ENCODE measurements at places on chromosomes 16 and 17.

GRCh38 chr16:70736465-70737376 lies 50.9 kb upstream of the MTSS2 start:
- DNase-seq: no peak

GRCh38 chr17:12739500-12739899 lies 49.8 kb upstream of the ARHGAP44 start:
- DNase-seq: no peak

GRCh38 chr17:47816947-47817346 lies 4.6 kb downstream of the OSBPL7 start:
- DNase-seq: no peak

GRCh38 chr17:15511142-15511541 lies 43.7 kb upstream of the CDRT4 start:
- DNase-seq: no peak

- no peak for DNase-seq
Measured at GRCh38 chr17:51164911-51165679, 1.1 kb upstream of the NME2 start.

GRCh38 chr17:58269557-58270291 lies 11.0 kb downstream of the MPO start:
- no peak for DNase-seq

DNA sequence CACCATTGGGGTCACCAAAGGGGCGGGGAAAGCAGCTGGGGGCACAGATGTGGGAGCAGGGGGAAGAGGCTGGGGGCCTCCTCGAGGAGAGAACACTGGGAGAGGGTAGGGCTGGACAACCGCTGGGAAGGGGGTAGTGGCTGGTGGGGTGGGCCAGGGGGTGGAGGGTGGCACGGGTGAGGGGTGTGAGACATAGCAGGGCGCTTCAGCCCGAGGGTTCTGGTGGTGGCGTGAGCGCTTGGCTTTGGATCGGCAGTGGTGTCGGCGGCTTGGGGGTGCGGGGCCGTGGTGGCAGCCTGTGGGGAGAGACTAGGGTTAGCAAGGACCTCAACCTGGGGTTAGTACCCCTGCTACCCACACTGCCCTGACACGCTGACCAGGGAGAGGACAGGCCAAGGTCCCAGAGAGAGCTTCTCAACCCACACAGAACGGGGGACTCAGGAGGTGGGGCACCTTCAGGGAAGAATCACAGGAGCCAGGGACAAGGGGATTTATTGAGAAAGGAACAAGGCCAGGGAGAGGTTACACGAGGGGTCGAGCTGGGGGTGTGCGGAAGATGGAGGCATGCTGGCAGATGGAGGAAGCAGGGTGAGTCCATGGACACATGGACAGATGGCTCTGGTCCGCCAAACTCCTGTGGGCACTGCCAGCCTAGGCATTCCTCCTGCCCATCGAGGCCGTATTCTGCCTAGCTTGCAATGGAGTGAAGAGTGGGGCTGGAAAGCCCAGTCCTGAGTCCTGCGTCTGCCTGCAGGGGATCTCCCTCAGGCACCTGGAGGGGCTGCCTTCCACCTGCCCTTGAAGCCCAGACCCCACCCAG lies 8.4 kb downstream of the PER1 start:
- DNase-seq: peak; percentile 24

GRCh38 chr17:70493277-70493874 lies 324.0 kb downstream of the KCNJ2 start:
- DNase-seq: no peak

DNA sequence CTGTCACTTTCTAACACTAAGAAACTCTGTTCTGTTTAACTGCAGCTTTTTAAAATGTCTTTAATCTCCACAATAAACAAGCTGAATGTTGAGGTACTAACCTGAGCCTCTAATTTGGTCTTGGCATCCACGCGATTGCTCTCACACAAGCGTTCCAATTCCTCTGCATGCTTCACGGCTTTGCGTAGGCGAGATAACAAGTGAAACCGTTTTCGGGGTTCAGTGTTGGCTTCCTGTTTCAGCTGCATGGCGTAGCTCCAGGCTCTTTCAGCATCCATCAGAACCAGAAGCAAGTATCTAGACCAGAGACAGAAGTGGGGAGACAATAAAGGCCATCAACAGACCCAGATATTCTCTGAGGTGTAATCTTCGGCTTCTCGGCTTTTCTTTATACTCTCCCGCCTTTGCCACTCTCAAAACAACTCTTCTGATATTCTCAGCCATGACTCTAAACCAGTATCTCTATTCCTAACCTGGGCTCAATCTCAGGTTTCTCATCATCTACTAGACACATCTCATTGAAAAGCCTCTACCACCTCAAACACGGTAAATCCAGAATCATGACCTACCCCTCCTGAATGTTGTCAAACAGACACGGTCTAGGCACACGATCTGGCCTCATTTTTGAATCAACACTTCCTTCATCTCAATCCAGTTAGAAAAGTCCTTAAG lies 8.3 kb downstream of the SRP68 start:
- peak; percentile 61 for DNase-seq

- no peak for DNase-seq
Measured at GRCh38 chr17:29158096-29158487, 22.1 kb downstream of the MYO18A start.

- DNase-seq: no peak
Measured at GRCh38 chr17:44932096-44932786, 15.3 kb downstream of the KIF18B start.

DNA sequence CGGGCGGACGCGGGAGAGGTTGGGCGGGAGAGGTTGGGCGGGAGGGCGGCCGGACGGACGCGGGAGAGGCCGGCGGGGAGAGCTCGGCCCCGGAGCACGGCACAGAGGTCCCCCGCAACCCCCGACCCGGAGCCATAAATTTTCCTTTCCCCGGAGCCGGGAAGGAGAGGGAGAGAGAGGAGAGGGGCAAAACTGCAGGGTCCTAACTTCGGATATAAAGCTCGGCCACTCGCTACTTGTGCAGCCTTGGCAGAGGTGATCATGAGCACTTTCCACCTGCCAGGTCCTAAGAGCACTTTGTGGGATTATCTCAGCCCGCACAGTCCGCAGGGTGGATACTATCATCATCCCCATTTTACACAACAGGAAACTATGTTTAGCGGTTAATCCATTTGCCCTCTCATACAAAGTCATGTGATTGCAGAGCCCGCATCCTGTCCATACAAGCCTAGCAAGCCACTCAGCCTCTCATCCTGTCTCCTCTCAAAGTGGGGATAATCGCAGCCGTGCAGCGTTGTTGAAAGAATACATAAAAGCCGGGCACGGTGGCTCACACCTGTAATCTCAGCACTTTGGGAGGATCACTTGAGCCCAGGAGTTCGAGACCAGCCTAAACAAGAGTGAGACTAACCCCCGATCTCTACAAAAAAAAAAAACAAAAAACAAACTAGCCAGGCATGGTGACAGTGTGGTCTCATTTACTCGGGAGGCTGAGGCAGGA lies 780 bp upstream of the DCAKD start:
- peak; percentile 61 for DNase-seq

GRCh38 chr17:77106874-77107358 lies 33.9 kb upstream of the SEC14L1 start:
- peak; percentile 35 for DNase-seq

DNA sequence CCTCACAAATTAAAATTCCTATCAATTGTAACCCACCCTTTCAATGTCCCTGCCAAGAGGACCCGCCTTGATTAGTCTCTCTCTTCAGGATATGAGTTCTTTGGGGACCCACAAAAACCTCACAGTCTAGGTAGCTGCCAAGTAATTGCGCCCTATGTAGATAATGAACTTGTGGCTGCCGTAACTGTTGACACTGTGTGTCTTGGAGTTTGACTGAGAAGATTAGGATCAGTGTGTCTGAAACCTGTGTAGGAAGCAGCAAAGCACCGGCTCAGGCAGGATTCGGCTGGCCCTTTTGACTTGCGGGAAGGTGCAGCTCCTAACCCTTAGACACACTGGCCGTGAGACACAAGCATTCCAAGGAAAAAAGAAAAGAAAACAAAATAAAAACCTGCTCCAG lies 17.8 kb upstream of the SLC6A4 start:
- no peak for DNase-seq

GRCh38 chr16:84949772-84950436 lies 61.4 kb downstream of the ZDHHC7 start:
- DNase-seq: no peak

GRCh38 chr17:50758989-50759544 lies 8.3 kb downstream of the ANKRD40CL start:
- no peak for DNase-seq

GRCh38 chr16:1821861-1822611 lies 4.6 kb downstream of the HAGH start:
- no peak for DNase-seq
